ENCODE measurements at places on chromosomes 3 and 15. TPM values are rescaled to one million over a fixed set of nuclear protein-coding genes. Genes with fewer than 3 reads are reported as not detected.

GRCh38 chr15:39502082-39502447 lies 78.8 kb upstream of the THBS1 start:
- DNase-seq: no peak
- no peaks in the 10 kb centered on the region for H3K27me3 ChIP-seq
- H3K36me3 ChIP-seq: no peaks in the 10 kb centered on the region
- H3K4me3 ChIP-seq: no peak overlapping the region

The STRC gene
- total RNA-seq: 1.5 TPM

DNA sequence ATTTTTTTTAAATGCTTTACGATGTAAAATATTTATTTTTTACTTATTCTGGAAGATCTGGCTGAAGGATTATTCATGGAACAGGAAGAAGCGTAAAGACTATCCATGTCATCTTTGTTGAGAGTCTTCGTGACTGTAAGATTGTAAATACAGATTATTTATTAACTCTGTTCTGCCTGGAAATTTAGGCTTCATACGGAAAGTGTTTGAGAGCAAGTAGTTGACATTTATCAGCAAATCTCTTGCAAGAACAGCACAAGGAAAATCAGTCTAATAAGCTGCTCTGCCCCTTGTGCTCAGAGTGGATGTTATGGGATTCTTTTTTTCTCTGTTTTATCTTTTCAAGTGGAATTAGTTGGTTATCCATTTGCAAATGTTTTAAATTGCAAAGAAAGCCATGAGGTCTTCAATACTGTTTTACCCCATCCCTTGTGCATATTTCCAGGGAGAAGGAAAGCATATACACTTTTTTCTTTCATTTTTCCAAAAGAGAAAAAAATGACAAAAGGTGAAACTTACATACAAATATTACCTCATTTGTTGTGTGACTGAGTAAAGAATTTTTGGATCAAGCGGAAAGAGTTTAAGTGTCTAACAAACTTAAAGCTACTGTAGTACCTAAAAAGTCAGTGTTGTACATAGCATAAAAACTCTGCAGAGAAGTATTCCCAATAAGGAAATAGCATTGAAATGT lies 15.6 kb downstream of the THBS1 start:
- peaks cover 4% of the 10 kb centered on the region for H3K36me3 ChIP-seq
- H3K27ac ChIP-seq: no peak overlapping the region
- H3K4me3 ChIP-seq: no peak overlapping the region
- H3K4me1 ChIP-seq: no peaks in the 10 kb centered on the region
- no peaks in the 10 kb centered on the region for H3K27me3 ChIP-seq

DNA sequence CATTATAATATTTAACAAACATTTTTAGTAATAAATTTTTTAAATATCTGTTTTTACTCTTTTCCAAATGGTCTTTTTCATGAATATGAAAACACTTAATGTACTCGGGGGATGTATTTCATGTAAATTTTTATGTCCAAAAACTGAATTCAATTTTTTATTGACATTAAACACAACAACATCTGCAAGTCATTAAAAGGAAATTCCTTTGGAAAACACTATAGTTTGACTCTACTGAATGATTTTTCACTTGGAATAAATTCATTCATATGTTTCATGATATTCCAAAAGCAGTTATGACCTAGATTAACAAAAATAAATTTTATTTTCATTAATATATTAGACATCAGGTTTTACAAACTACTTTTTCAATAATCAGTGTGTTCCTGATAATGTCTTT lies 239.8 kb upstream of the AGTR1 start:
- DNase-seq: no peak
- no peak overlapping the region for H3K4me3 ChIP-seq
- H3K4me1 ChIP-seq: no peaks in the 10 kb centered on the region
- no peak overlapping the region for H3K27ac ChIP-seq
- H3K27me3 ChIP-seq: no peaks in the 10 kb centered on the region

Data from spinal cord (tissue), 10 donors.